DMS 273 treated with DMSO at 0.1 percent for 48 hours (cell line): ENCODE measurements at places on chromosomes 6 and 20.

- DNase-seq = no peak
Observed at GRCh38 chr20:43284486-43284885, 94.8 kb upstream of the PTPRT start.

DNA sequence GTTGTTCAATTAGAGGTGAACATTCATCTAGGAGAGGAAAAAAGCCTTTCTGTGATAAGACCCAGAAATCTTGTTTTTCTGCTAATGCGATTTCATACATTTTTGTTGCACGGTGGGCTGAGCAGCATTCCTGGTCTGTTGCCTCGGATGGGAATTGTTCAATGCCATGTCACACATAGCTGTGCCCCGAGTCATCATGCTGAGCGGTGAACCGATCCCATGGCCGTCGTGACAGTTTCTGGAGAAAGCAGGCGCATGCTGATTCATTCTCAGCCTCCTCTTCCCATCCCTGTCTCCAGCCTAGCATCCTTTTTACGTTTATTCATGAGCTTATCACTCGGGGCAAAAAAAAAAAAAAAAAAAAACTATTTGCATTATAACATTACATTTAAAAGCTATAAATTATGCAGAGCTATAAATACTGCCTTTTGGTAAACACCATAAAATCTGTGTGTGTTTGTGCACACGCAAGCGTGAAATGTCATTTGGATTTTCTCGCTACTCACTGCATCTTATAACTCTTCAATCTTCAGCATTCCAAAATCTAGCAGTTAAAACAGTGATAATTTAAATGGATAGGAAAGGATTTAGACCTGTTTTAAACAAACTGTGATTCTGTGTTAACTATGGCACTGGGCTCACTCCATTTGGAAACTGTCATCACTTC is 58.9 kb upstream of the IFNGR1 start:
- DNase-seq = no peak

GRCh38 chr20:31841928-31842327 is 3.5 kb downstream of the FOXS1 start:
- DNase-seq = no peak

- no peak for DNase-seq
Observed at GRCh38 chr20:31951203-31951529, 680 bp downstream of the PDRG1 start.

DNA sequence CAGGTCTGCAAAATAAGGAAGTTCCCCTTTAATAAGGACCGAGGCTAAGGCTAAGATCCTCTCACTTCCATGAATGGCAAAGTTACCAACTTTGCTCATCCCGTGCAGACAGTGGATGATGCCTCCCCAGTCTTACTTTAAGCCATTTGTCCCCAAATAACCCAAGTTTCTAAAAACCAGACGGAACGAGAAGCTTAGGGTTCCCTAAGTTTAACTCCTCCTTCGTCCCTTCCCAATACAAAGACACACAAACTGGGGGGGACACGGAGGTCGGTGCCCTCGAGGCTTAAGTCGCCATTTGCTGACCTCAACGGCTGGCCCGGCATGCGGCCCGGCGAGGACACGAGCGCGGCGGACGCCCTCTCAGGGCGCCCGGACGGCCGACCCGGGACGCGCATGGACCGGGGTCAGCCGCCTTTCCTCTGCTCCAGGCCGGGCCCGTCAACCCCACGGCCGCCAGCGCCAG is 527 bp downstream of the FBXO30 start:
- DNase-seq = peak; percentile 28

DNA sequence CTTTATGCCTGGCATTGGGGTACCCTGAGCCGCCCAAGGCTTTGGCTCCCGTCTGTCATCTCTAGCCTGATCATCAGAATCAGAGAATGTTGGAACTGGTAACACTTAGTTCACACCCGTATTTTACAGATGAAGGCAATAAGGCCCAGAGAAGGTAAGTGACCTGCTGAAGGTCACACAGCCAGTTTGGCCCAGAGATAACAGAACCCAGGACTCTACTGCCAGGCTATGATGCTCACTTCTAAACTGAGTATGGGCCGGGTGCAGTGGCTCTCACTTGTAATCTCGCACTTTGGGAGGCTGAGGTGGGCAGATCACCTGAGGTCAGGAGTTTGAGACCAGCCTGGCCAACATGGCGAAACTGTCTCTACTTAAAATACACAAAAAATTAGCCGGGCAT is 1.8 kb upstream of the TGM6 start:
- DNase-seq = no peak
